ENCODE measurements at places on chromosomes 5 and 9.
A peak's percentile ranks its signal among the peaks of the same experiment; 100 is the strongest.

GRCh38 chr9:96408409-96409280 lies 9.5 kb downstream of the ZNF367 start:
- DNase-seq, result no peak

DNA sequence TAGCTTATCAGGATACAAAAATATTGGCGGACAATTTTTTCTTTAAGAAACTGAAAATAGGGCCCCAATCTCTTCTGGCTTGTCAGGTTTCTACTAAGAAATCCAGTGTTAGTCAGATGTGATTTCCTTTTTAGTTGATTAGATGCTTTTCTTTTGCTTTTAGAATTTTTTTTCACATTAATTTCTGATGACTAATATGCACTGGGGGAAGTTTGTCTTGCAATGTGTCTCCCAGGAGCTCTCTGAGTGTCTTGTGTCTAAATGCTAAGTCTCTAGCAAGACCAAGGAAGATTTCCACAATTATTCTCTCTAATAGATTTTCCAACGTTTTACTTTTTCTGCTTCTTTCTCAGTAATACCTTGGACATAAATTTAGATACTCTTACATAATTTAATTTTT lies 559.8 kb upstream of the TYRP1 start:
- DNase-seq, result no peak

DNA sequence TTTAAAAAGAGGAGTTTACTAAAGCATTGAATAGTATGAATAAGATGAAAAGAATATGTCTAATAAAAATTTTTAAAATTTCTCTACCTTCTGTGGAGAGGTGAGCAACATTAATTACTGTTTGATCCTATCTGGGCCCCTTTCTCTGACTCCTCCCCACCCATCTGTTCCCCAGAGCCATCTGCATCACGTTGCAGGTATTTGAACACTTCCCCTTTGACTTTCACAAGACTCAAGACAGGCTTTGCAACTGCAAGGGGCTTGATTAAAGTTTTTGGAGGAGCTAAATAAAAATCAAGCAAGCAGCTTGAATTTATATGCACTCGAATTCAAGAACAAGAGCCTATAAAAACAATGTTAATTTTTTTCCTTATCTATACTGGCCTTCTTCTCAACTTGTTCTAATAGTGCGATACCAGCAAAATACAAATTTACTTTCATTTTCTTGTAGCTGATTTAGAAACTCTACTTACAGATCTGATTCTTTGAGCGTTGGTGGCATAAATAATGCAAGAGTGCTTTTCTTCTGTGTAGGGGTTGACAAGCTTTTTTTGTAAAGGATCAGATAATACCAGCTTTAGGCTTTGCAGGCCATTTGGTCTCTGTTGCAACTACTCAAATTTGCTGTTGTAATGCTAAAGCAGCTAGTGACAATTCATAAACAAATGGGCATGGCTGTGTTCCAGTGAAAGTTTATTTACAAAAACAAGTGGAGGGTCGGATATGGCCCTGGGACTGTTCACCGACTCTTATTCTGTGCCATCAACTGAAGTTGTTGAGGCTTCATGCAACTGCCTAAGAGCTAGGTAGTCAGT lies 21.2 kb downstream of the TXNDC8 start:
- DNase-seq, result no peak

DNA sequence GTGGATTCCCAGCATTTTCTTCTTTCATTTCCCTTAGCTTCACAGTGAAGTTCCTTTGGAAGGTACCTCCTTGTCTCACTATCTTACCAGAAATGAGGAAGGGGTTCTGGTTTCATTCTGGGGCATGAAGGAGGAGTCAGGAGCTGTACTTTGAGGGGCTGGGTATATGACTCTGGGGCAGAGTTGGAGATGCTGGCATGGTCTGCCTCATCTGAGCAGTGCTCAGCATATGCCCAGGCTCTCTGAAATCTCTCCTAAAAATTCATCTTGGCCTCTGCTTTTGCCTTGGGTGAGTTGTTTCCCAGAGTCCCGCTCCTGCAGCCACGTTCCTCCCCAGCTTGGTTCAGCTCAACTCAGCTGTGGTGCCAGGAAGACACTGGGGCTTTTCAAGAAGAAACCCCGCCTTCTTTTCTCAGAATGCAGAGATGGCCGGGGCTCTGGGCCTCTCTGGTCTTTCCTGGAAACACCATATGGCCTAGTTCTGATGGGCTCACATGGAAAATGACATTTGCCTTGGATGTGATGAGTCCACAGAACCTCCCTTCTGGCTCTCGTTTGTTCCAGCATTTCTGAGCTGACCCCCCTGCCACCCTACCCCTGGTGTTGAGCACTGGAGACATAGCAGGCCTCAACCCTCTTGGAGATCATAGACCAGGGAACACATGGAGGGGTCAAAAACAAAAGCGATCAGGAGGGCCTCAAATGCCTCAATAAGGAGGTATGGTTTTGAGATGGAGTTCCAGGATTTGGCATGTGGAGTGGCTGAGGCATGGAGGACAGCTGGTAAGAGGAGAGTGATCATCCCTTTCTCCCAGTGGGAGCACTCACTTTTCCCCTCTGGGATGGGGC lies 12.0 kb upstream of the TGFBR1 start:
- DNase-seq, result peak; percentile 23

DNA sequence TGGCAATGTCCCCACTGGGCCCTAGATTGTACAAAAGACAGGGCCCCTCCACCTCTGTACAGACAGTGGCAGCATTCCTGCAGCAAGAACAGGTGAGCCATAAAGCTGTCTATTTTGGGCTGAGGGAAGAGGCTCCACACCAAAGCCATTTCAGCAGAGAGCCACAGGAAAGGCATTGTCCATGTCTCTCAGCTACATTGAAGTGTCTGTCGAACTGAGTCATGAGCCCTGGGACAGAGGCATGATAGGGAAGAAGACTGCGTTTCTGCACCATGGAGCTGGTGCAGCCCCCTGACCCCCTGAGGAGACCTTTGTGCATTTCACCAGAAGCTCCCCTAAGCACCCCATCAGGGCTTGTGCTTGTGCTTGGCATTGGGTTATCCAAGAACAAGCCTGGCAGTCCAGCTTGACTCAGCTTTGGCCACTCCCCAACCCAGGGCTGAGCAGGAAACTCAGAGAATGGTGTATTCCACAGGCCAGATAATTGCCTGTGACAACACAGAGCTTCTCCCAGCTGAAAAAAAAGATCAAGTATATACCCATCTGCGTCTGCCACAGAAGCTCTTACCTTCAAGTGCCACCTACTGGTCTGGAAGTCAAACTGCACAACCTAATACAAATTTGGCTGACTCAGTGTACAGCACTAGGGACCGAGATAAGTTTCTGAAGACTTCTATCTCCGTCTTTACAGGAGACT lies 5.9 kb upstream of the FRMD3 start:
- DNase-seq, result no peak

DNA sequence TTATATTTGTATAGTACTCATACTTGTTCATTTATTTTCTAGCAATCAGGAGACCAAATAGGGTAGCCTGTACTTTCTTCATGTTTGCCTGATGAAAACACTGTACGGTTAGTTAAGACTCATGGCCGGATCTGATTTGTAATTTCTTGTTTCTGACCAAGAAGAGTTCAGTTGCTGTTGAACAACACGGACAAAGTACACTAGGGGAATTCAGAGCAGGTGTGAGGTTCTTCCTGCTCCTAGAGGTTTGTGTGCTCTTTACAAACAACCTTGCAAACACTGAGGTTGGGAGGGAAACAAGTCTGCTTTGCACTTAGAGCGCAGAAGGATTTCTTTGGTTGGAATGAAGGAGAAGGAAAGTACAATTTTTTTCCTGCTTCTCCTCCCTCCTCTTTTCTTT lies 69.7 kb downstream of the TRIO start:
- no peak for DNase-seq

- DNase-seq, result no peak
These were observed 55.4 kb upstream of the MIER3 start for GRCh38 chr5:57007344-57007743.

DNA sequence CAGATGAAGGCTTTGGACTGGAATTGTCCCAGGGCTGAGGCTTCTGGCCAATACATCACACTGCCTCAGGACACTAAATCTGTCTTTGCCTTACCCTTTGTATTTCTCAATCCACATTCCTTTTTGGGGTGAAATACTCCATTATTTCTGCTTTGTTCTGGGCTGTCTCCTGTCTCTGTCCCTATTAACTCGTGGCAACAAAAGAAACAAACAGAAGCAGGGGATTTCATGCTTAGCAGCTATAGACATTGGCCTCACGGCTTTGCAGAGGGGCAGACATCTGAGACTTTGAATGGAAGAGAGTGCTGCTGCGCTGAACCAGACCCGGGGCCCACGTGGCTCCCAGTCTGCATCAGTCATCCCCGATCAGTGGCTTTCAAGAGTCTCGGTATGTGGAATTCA lies 129.7 kb downstream of the ARL15 start:
- DNase-seq, result no peak

- DNase-seq, result no peak
These were observed 9.3 kb downstream of the TMEM245 start for GRCh38 chr9:109110329-109111021.

GRCh38 chr5:112630246-112631009 lies 107.3 kb upstream of the APC start:
- DNase-seq, result no peak

DNA sequence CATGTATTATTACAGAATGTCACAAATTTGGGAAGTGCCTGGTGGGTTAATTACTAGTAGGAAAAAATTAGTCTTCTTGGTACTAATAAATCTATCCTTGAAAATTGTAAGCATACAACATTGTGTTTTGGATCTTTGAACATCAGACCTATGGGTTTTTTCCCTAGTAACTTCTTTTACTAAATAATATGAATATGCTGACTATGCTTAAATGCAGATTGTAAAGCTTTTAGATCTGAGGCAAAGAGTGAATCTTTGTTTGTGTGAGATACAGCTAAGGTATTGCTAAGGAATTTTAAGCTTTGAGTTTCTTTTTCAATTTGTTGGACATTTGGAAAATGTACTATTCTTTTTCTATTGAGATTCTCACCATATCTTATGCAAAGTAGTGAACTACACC lies 390.6 kb upstream of the CCNH start:
- DNase-seq, result no peak

GRCh38 chr5:90557391-90557790 lies 1.2 kb upstream of the ADGRV1 start:
- no peak for DNase-seq

GRCh38 chr5:152403046-152403445 lies 2.0 kb downstream of the NMUR2 start:
- DNase-seq, result no peak

- no peak for DNase-seq
These were observed 31.2 kb downstream of the LARP1 start for GRCh38 chr5:154786414-154786813.

DNA sequence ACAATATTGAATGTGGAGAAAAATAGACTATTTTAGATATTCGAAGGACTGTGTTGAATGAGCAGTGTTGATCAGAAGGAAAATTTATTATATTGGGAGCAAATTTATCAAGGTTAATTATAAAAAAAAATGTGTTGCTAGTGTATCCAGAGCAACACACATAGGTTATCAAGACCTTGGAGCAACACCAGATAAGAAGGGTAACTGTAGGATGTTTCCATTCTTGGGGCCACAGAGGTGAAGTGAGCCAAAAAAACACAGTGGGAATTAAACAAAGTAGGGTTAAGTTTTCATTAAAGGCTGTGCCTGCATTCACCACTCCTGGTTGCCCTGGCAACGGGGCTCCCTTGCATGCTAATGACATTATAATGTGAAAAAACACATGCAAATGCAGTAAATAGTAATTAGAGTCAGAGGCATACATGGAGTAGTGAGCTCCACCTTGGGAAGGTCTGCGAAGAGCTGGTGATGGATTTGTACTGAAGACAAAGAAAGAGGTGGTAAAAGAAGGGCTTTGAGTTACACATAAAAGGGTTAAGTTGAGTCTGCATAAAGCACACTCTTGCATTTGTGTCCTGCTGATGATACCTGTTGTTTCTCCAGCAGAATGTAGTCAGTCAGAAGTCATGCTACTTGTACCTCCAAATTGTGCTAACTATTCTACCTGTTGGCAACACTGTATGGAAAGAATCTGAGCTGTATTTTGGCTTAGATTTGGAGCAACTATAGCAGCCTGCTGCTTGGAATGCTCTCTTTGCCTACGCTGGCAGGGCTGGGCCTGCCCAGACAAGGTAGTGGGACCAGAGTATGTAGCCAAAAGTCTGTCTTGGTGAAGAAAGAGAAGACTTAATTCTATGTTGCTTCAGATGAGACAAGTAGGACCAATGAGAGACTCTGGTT lies 59.6 kb downstream of the ATG10 start:
- no peak for DNase-seq

DNA sequence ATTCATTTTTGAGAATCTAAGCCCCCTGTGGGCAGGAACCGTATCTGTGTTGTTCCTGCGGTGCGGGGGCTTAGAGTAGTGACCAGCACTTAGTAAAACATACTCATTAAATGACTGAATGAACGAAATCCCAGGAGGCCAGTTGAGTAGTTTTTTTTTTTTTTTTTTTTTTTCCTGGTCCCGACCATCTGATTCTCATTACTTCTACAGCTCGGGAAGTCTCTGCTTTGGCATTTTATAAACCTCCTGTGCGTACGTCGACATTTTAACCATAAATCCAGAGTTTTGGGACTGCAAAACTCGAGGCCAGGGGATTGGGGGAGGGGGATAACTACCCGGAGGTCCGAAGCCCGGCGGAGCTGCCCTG lies 31.5 kb upstream of the SPRY4 start:
- DNase-seq, result no peak

GRCh38 chr9:83933790-83934189 lies 12.6 kb upstream of the KIF27 start:
- DNase-seq, result no peak

- DNase-seq, result no peak
These were observed 4.6 kb downstream of the EPB41L4B start for GRCh38 chr9:109316207-109316640.

GRCh38 chr9:89744255-89744648 lies 139.4 kb downstream of the GADD45G start:
- no peak for DNase-seq

DNA sequence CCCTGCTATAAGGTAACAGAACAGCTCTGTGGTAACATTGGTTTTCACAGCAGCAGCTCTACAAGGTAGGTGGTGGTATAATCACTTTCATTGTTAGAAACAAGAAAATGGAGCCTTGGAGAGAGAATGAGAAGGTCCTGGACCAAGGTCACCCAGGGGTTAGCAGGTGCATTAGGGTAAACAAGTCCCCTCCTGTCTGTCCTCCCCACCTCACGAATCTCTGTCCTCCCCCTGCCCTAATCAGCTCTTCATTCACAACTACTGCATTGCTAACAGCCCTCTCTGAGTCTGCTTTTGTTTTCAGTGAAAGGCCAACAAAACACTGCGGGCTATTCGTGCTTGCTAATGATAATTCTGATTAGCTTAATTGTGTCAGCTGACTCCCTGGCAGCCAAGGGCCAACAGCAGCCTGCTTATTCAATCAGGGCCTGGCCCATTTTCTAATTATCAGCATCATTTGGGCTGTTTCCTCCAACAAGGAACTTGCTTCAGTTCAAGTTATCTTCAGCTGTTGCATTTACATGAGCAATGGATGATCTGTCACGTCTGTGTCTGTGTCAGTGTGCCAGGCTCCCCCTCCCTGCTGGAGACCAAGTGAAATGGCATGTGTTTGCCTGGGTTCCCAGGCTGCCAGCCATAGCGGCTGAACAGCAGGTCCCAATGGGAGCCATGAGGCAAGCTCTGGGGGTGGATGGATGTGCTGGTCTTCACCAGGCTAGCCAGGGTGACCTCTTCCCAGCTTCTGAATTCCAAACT lies 56.7 kb upstream of the EQTN start:
- no peak for DNase-seq

- no peak for DNase-seq
These were observed 6.4 kb downstream of the ABLIM3 start for GRCh38 chr5:149147676-149148075.

GRCh38 chr5:68499987-68500386 lies 284.4 kb downstream of the PIK3R1 start:
- DNase-seq, result no peak
